ENCODE measurements at places on chromosomes 13 and 19.

DNA sequence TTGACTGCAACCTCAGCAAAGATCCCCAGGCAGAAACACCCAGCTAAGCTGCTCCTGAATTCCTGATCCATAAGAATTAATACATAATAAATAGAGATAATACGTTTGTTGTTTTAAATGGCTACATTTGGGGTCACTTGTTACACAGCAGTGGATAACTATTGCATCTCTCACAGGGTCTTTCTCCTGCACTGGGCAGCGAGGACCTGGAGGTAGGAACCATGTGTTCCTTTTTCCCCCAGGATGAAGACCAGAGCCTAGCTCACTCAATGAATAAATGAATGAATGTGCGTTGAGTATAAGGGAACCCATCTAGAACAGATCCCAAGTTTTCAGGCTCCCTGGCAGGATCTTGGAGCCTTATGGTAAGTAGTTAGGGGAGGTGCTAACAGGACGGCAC lies 30.7 kb downstream of the F2RL3 start:
- no peak for DNase-seq

DNA sequence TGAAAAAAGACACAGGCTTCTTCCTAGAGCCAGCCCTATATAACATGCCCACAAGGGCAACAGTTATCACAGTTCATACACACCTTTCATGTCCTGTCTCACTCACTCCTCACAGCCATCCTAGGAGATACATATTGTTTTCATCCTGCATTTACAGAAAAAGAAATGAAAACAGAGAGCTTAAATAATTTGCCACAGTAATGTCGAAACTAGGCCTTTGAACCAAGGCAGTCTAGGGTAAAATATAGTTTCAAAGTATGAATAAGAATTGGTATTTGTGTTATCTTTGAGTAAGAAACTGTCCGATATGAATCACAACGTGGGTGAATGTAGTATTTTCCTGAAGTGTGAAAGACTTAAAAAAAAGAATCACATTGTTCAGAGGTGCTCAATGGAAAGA lies 26.8 kb downstream of the CLDN10 start:
- no peak for DNase-seq

GRCh38 chr13:50762969-50763567 lies 80.4 kb downstream of the DLEU7 start:
- no peak for DNase-seq

- DNase-seq: no peak
Measured at GRCh38 chr19:48537541-48537940, 14.4 kb upstream of the SULT2B1 start.

DNA sequence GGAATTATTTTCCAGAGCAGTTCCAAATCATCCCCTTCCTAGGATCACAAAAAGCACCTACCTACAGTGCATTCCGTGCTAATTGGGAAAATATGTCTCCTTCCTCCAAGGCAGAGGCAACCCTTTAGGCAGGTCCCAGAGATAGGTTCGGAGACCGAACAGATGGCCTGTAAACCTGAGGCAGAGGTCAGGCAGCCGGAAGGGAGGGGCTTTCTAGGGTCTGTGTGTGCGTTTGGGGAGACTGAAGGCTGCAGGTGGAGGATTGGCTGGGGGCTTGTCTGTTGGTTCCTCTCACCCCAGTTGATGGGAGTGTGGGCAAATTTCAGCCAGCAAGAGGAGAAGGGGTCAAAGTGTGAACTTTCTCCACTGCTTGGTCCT lies 7.1 kb downstream of the KCNN4 start:
- no peak for DNase-seq

- no peak for DNase-seq
Measured at GRCh38 chr19:57075801-57076492, 43.8 kb upstream of the USP29 start.

GRCh38 chr19:40786060-40787037 lies 8.3 kb downstream of the RAB4B start:
- DNase-seq: no peak

DNA sequence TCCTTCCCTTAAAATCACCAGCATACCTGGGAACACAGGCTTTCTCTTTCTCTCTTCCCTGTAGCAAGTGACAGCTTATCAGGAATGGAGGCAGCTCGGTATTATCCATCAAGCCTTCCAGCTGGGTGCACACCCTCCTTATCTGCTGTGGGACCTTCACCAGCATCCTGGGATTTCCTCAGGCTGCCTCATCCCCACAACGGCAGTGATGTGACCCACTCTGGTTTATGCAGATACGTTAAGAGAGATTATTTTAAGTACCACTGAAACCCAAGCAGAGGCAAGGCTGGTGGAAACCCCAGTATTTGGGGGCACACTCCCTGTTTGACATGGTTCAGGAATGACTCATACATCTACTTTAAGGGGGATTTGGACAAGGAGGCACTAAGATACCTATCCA lies 192.1 kb downstream of the TM9SF2 start:
- DNase-seq: no peak

DNA sequence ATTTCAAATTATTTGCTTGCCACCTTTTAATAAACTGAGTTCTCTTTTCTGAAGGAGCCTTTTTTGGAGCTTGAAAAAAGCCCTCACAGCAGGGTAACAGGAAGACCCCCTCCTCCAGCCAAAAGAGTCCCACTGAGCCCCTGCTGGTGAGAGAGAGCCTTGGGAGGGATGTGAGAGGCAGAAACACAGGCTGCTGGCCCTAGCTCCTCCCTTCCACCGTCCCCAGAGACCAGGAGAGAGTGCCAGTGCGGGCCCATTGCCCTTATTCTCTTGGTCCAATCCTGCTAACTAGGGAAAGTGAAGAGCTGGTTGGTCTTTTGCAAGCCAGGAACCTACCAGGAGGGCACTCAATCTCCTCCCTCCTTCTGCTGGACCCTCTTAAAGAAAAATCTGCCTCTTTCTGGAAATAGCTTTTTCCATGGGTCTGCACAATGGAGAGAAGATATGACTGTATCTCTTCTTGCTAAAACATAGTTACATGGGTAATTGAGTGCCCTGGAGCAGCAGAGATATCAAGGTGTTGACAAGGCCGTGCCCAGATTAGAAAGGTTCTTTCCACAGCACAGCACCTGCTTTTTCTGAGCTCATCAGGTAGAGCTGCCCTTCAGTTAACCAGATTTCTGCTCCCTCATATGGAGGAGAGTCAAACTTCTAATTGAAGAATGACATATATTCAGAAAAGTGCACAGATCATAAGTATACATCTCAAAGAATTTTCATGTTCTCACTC lies 113.9 kb downstream of the LRCH1 start:
- no peak for DNase-seq

DNA sequence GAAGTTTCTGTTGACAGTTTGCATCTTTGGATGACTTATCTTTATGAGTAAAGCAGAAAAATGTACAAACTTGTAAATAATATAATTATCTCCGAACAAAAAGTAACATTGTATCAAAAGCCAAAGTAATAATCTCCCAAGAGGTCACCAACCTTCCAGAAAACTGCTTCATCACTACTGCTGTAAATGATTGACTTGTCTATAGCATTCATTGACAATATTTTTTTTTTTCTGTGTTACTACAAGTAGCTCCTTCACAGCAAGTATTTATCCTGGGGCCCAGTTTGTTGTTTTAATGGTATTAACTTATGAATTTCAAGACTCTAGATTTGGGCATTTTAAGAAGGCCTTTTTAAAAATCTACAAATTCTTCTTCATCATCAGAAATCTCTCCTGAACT lies 242.4 kb downstream of the KLF12 start:
- DNase-seq: no peak

- DNase-seq: peak; percentile 53
Measured at GRCh38 chr13:102309110-102309509, 92.7 kb downstream of the FGF14 start.

DNA sequence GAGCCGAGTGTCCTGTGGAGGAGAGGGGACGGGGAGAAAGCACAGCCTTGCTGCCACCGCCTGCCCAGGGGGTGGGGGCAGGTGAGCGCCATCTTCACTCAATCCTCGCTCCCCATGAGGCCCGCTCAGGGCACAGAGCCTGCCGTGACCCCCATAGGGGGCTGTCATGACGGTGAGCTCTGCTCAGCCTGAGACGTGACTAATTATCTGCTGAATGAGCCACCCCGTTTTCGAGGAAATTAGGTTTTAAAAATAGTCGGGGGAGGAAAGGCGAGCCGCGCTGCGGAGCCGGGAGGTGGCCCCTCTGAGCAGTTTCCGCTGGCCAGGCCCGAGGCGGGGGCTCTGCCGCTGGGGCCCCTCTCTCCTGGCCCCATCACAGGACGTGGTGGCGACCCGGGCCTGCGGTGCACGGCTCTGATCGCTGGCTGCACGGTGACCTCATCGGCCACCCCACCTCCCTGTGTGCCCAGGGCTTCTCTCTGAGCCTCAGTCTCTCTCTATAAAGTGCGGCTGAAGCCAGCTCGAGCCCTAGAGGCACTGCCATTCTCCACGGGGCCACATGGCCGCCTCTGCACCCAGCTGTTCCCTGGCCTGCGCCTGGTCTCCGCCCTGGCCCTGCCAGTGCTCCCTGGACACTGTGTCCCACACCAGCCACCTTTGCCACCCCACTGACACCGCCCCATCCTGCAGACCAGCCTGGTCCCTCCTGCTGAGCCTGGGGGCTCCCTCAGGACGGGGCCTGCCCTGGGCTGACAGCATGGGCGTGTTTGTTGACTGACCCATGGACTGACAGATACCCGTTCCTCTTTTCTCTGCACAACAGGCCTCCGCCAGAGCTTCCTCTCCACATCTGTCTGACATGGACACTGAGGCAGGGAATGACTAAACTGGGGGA lies 28.3 kb downstream of the PIP5K1C start:
- DNase-seq: no peak

DNA sequence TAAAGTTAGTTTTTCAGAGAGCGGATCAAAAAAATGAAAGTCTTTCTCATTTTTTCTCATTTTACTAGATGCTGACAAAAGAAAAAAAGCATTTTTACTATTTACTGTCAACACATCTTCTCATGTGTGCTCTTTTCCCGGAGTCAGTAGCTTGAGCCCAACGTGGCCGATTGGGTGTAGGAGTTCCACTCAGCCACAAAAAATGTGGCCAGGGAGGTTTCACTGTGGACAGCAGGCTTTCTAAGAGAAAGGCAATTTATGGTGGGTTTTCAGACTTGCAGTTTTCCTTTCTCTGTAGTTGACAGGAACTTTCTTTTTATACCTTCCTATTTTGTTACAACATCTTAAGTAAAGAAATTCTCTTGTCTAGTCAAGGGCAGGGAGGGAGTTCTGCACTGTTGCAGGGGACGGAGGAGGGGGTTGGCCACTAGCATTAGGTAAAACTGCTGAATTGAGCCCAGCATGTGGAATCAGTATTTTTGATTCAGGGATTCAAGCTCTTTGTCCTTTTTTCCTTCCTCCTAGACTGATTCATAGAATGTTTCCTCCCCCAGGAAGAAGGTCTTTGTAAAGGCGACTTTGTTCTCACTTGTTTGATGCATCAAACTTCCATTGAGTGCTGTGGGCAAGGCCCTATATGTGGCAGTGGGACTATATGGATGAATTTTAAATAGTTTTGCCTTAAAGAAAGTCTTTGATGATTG lies 123.1 kb downstream of the B3GLCT start:
- no peak for DNase-seq

DNA sequence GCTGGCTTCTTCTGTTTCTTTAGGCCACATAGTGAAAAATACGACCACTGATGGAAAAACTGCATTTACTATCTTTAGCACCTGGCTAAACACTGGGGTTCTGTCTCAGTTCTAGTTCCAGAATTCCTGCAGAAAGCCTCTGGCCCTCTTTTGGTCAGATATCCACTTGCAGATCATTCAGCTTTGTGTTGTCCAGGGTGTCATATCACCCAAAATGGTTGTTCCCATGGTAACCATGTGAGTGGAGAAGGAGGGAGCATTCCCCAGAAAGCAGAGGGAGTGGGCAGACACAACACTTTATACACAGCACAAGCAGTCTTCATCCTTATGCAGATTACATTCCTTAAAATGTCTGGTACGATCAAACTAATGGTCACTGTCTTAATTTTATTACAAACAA lies 73.5 kb downstream of the CAB39L start:
- DNase-seq: no peak

GRCh38 chr13:47437406-47437805 lies 540.6 kb upstream of the HTR2A start:
- no peak for DNase-seq

Measured in dorsolateral prefrontal cortex (tissue), 122 donors.